Tibial nerve (tissue), 4 donors: ENCODE measurements at places on chromosomes 13 and 19. TPM values are rescaled to one million over a fixed set of nuclear protein-coding genes. Genes with fewer than 3 reads are reported as not detected.

- H3K4me1 ChIP-seq: no peaks in the 10 kb centered on the region
- no peak for DNase-seq
- H3K27ac ChIP-seq: no peak overlapping the region
- H3K27me3 ChIP-seq: no peaks in the 10 kb centered on the region
- no peaks in the 10 kb centered on the region for H3K36me3 ChIP-seq
- no peak overlapping the region for H3K4me3 ChIP-seq
These were observed 8.1 kb downstream of the FARP1 start for GRCh38 chr13:98150832-98151479.

- no peak overlapping the region for H3K27ac ChIP-seq
- H3K36me3 ChIP-seq: no peaks in the 10 kb centered on the region
- H3K4me3 ChIP-seq: no peak overlapping the region
- H3K27me3 ChIP-seq: no peaks in the 10 kb centered on the region
- no peaks in the 10 kb centered on the region for H3K4me1 ChIP-seq
- DNase-seq: no peak
These were observed 49.4 kb downstream of the FAM124A start for GRCh38 chr13:51271528-51272085.

DNA sequence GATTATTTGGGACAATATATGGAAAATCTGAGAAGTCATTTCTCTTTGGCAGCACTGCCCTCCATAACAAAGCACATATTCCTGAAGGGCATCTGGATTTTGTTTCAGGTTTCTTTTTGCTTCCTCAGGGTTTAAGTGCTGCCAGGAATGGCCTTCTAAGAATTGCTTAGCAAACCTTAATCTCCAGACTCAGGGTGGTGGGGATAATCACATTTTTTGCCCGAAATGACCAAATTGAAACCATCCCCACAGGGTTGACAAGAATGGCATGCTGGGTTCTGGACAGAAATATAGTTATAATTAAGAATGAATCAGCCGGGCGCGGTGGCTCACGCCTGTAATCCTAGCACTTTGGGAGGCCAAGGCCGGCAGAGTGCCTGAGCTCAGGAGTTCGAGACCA lies 6.4 kb upstream of the CDADC1 start:
- no peaks in the 10 kb centered on the region for H3K27me3 ChIP-seq
- peaks cover 4% of the 10 kb centered on the region for H3K36me3 ChIP-seq
- no peak overlapping the region for H3K4me3 ChIP-seq

Gene BRSK1
- total RNA-seq: 6.5 TPM

DNA sequence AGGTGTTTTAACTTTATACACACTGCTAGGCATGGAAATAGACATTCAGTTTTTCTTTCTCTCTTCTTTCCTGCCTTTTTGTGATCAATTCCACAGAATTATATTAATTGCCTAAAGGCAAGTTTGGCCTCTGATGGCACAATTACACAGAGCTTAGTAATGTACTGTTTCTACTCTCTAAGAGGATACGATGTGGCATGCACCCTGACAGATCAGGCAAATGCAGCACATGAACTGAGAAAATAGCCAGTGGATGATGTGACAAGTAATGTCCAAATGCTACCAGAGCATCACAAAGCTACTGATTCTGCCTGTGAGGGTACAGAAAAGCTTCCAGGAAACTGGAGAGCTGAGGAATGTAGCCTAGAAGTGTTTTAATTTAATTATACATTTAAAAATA lies 233.8 kb upstream of the PRR20A start:
- DNase-seq: no peak
- H3K36me3 ChIP-seq: no peaks in the 10 kb centered on the region
- no peak overlapping the region for H3K4me3 ChIP-seq

GRCh38 chr13:26575244-26575643 lies 17.8 kb downstream of the WASF3 start:
- no peak overlapping the region for H3K27ac ChIP-seq
- H3K27me3 ChIP-seq: no peaks in the 10 kb centered on the region
- no peak for DNase-seq

DNA sequence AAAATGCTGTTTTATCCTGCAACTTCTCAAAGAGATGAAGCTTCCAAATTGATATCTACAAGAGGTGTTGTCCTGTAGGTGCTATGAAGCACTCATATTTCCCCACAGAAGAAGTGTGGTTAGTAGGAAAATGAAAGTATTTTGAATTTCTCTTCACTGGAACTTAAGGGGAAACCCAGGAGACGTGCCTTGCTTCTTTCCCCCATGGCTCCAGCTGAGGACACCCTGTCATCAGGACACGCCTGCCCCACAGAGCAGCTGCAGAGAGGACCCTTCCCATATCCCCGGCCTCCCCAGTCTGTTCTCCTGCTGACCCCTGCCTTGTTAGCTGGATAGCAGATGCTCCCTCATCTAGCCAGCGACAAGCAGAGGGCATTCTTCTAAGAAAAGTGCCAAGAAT lies 371.3 kb downstream of the COG6 start:
- DNase-seq: no peak
- H3K27me3 ChIP-seq: no peaks in the 10 kb centered on the region
- no peaks in the 10 kb centered on the region for H3K4me1 ChIP-seq
- H3K36me3 ChIP-seq: no peaks in the 10 kb centered on the region
- H3K27ac ChIP-seq: no peak overlapping the region

GRCh38 chr13:103716718-103717117 lies 650.5 kb upstream of the SLC10A2 start:
- no peaks in the 10 kb centered on the region for H3K4me1 ChIP-seq
- no peak overlapping the region for H3K27ac ChIP-seq

- H3K4me1 ChIP-seq: no peaks in the 10 kb centered on the region
- no peak for DNase-seq
- H3K36me3 ChIP-seq: no peaks in the 10 kb centered on the region
- H3K27me3 ChIP-seq: no peaks in the 10 kb centered on the region
- no peak overlapping the region for H3K27ac ChIP-seq
These were observed 46.2 kb upstream of the UQCRFS1 start for GRCh38 chr19:29259153-29259552.

Gene C19orf73
- total RNA-seq: 7.8 TPM
